Smooth muscle cell of trachea (primary cell): ENCODE measurements at places on chromosomes 1 and 21. TPM values are rescaled to one million over a fixed set of nuclear protein-coding genes. Genes with fewer than 3 reads are reported as not detected.

Gene C8B
- total RNA-seq, result not detected in 2 replicates

Gene TMEM240
- 4.5 and 5.5 TPM in 2 replicates for total RNA-seq

Gene PTGS2
- total RNA-seq, result 4.8 and 5.0 TPM in 2 replicates

Gene WNT9A
- total RNA-seq, result 1.7 and 3.5 TPM in 2 replicates

Gene TIAM1
- 2.9 and 3.5 TPM in 2 replicates for total RNA-seq

Gene C1orf210
- not detected in 2 replicates for total RNA-seq

Gene INAVA
- total RNA-seq, result not detected in 2 replicates

Gene RIMS3
- 0.29 and 0.33 TPM in 2 replicates for total RNA-seq

Gene YOD1
- total RNA-seq, result 5.1 and 6.0 TPM in 2 replicates

Gene RHEX
- total RNA-seq, result not detected in 2 replicates

Gene FNBP1L
- 6.3 and 8.1 TPM in 2 replicates for total RNA-seq

Gene FAF1
- 32.4 and 84.1 TPM in 2 replicates for total RNA-seq

Gene TRABD2B
- total RNA-seq, result 0.17 TPM in 1 of 2 replicates, not detected in the other

Gene TFF2
- total RNA-seq, result not detected in 2 replicates

Gene RAB3B
- 29.5 and 33.7 TPM in 2 replicates for total RNA-seq

Gene C1orf185
- total RNA-seq, result not detected in 2 replicates

Gene ALPL
- 0.87 and 13.9 TPM in 2 replicates for total RNA-seq

Gene S100A3
- 2.8 and 8.6 TPM in 2 replicates for total RNA-seq

Gene MORC3
- 30.7 and 31.9 TPM in 2 replicates for total RNA-seq

Gene CYP4Z1
- total RNA-seq, result not detected in 2 replicates

Gene LAMC2
- total RNA-seq, result 2.3 and 7.7 TPM in 2 replicates

Gene DCST1
- total RNA-seq, result not detected in 2 replicates

Gene AJAP1
- total RNA-seq, result not detected in 2 replicates

Gene TMPRSS15
- not detected in 2 replicates for total RNA-seq

Gene MCOLN2
- total RNA-seq, result 3.5 and 3.6 TPM in 2 replicates

Gene ACP6
- total RNA-seq, result 6.1 and 8.1 TPM in 2 replicates
